ENCODE measurements at places on chromosomes 5 and 9.

GRCh38 chr5:132812123-132812765, 858 bp upstream of the SOWAHA start:
- DNase-seq: no peak

- no peak for DNase-seq
These were observed 16.2 kb downstream of the KCNMB1 start for GRCh38 chr5:170372971-170373370.

- DNase-seq: no peak
These were observed 444.3 kb downstream of the SPOCK1 start for GRCh38 chr5:137054792-137055191.

DNA sequence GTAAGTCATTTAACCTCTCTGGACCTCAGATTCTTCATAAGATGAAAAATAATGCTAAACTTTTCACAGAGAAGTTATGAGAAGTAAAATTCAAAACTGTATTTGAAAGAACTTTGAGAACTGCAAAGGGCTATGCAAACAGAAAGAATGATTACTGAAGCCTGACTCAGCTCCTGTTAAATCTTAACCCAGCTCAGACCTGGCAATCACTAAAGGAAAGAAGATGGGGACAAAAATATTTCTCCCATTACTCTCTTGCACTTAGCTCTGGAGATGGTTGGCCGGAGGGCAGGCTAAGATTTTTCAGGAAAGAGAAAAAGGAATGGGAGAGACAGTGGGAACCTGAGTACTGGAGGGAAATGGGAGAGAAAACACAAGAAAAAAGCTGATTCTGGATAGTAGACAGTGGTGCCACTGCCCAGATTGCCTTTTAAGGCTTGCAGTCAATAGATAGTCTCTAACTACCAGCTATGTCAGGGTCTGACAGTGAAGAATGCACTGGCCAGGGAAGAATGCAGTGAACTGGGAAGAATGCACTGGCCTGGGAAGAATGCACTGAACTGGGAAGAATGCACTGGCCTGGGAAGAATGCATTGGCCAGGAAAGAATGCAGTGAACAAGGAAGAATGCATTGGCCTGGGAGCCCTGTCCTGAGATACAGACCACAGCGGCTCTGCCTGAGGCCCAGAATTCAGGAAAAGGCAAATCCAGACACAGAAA, 25.2 kb upstream of the CEMIP2 start:
- DNase-seq: peak; percentile 55

GRCh38 chr9:134889386-134890154, 9.0 kb downstream of the FCN2 start:
- DNase-seq: no peak

- DNase-seq: peak; percentile 85
These were observed 6.7 kb downstream of the AP3B1 start for GRCh38 chr5:78287833-78288232.

- peak; percentile 19 for DNase-seq
These were observed 25.4 kb downstream of the ADAMTS16 start for GRCh38 chr5:5165541-5166002.

DNA sequence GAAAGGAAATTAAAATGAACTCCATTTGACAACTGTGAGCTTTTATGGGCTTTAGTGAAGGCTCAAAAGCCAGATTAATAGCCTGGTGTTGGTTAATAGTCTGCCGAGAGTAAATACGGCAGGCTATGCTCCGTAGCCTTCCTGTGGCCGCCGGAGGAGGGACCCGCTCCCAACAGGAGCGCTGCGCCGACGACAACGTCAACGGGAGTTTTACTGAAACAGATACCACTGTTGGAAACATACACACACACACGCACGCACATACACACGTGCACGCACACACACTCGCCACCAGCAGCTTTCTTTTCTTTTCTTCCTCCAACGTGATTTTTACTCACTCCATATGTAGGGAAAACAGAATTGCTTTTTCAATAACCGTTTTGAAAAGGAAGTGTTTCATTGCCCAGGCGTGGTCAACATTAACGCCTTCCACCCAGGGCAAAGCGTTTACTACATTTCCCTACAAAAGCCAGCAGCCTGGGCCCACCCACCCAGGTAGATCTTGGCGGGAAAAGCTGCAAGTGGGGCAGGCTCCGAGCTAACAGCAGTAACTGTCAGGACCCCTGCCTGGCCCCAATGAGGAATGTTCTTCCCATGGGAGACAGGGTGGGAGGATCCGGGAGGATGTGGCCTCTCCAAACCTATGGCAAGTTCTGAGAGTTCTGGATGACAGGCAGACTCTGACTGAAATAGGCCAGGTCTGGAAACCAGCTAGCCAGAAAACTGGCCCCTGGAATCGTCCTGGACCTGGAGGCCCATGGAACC, 72.3 kb downstream of the PAX5 start:
- peak; percentile 11 for DNase-seq

DNA sequence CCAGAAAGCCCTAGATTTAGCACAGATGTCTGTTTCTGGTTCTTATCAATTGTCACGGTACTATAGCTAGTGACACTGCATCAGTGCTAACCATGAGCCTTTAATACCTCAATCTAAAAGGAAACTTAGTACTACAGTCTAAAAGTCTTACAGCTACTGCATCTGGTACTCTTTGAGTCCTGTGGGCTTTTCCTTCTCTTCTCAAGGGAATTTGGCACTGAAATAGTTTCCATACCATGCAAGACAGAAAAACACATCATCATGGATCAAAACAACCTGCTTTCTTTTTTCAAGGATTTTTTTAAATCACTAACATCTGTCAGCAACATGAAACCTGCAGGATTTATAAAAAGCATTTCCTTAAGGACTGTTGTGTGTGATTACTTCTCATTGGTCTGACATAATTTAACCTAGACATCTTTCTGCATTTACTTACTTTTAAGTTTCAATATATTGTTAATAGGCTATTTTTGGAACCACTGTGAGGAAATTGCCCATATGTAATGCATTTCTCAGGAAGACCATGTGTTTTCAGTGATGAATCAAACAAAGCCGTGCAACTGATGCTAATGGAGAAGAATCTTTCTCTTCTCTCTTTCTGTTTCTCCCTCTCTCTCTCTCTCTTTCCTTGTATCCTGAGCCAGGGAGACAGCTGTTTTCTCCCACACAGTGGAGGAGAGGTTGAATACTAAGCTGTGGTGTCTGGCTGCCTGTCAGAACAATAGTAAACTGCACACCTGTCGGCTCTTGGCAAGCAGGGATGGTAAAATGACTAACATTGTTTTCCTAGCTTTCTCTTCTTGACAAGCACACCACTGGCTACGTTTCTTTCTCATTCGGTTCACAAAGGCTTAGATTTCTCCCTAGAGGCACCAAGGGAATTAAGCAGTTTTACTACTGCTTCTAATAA, 273.4 kb downstream of the CSNK1G3 start:
- peak; percentile 57 for DNase-seq

DNA sequence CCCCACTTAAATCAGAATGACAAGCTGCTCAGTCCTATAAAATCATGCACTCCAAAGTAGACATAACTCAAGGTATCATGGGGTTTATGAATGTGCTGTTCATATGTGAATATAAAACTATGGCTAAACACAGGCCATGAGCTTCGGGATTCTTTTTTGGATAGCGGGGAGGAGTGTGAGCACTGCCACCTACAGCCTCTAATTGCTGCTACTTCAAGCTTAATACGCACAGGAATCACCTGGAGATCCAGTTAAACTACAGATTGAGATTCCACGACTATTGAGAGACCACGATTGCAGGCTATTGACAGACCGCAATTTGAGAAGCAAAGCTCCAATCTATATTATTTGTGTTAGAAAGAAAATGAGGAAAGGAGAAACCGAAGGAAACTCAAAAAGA, 231.6 kb downstream of the MCTP1 start:
- no peak for DNase-seq

DNA sequence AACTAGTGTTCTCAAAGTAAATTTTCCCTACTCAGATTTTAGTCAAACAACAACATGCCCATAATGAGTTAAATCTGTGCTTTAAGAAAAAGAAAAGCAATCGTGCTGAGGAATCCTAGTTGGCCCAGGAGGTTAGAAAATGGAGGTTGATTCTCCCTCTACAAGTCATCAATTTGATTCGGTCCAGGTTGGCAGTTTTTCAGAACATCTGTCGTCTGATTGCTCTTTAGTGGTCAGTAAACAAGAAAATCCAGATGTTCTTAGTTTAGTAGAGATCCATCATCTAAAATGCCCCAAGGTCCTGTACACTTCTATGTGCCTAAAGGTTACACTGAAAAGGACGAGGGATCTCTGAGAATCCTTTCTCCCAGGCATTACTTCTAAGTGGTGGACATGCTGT, 659.2 kb downstream of the MTRR start:
- DNase-seq: no peak

DNA sequence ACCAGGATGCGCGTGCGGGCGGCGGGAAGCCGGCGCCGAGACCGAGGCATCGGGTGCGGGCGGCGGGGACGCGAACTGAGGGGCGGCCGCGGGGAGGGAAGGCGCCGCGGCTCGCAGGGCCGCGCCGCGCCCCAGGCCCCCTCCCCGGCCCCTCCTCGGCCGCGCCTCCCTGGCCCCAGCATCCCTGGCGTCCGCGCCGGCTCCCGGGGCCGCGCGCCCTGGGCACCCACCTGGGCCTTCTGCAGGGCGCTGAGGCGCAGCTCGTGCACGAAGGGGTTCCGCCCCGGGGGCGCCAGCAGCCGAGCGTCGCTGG, 324 bp downstream of the LPCAT1 start:
- no peak for DNase-seq

GRCh38 chr5:176788091-176788490, 22.3 kb upstream of the UNC5A start:
- DNase-seq: no peak

DNA sequence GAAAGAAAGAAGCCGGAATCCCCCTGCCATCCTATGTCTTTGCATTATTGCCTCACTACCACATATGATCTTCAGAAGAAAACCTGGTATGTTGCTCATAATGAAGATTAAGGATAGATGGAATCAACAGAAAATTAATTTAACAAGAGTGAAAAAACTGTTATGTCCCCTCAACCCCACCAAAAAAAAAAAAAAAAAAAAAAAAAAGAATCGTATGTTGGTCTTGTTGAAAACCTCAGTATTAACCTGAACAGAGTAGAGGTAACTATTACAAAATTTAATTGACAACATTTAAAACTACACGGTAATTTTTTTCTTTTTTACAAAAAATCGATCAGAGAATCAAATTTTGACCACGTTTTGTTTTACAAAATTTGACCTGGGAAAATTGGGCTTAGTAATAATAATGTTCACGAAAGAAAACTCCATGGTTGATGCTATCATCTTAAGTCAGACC, 827 bp upstream of the CSNK1A1 start:
- DNase-seq: no peak

- DNase-seq: no peak
These were observed 77.0 kb downstream of the C5orf15 start for GRCh38 chr5:133891390-133891789.

DNA sequence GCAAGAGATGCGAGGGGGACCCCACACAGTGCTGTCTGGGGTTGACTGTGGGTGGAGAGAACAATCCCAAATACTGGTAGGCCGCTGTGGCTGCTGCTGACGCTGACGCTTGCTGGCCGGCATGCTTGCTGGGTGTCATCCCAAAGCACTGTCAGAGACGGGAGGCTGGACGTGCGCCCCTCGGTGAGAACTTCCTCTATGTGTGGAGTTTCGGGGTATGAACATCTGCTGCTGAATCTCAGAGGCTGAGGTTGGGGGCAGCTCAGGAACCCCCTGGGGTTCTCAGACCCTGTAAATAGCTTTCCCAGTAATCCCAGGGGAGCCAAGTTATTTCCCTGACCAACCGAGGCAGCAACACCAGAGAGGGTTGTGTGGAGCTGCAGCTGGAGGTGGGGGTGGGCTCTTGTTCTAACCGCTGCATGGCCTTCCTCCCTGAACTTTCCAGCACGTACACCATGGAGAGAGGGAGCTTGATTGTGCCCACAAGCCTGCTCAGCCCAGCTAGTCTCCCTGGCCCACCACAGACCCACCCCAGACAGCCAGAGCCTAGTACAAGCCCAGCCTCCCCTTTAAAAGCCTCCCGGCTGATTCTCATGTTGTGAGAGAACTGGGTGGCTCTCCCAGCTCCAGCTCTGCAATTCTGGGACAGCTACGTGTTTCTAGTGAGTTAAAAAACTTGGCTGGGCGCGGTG, 21.8 kb upstream of the SLC12A7 start:
- DNase-seq: peak; percentile 26

GRCh38 chr5:6885581-6885980, 172.3 kb downstream of the TENT4A start:
- DNase-seq: no peak

DNA sequence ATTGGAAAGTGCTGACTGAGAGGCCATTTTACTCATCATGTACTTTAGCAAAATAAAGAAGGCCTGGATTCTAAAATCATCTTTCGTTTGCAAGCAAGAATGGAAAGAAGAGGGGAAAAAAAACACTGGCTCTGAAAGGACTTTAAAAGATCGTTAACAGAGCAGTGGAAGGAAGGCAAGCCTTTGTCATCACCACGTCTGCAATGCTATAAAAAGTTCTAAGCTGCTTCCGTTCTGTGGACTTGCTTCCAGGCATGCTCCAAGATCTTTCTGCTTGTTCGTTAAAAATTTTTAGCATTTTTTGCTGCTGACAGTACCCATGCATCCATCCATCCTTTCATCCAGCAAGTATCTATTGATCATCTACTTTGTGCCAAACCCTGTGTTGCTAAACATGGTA, 226.5 kb downstream of the GABBR2 start:
- no peak for DNase-seq

- no peak for DNase-seq
These were observed 1168.2 kb downstream of the CDH12 start for GRCh38 chr5:21684992-21685391.

- DNase-seq: no peak
These were observed 35.9 kb downstream of the ANKRD31 start for GRCh38 chr5:75200776-75201175.

GRCh38 chr5:66661149-66661548, 65.0 kb downstream of the MAST4 start:
- peak; percentile 8 for DNase-seq

DNA sequence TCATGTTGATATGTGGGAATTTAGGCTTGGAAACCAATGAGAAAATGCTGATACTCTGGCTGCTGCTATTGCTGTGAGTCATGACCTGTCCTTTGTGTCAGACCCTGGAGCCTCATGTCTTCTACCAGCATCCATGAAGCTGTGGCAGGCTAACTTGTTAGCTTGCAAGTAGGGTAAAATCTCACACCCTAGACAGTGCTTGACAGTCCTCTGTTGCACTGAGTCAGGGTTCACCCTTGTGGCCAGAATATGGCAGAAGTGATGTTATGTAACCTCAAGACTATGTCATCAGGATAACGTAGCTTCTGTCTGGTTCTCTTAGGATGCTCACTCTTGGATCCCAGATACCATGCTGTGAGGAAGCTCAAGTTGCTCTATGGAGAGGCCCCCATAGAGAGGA, 110.8 kb downstream of the LHX2 start:
- DNase-seq: peak; percentile 25

GRCh38 chr5:97501965-97502305, 318.9 kb upstream of the RIOK2 start:
- peak; percentile 3 for DNase-seq

- DNase-seq: no peak
These were observed 433.2 kb upstream of the ZNF608 start for GRCh38 chr5:125179612-125180011.

DNA sequence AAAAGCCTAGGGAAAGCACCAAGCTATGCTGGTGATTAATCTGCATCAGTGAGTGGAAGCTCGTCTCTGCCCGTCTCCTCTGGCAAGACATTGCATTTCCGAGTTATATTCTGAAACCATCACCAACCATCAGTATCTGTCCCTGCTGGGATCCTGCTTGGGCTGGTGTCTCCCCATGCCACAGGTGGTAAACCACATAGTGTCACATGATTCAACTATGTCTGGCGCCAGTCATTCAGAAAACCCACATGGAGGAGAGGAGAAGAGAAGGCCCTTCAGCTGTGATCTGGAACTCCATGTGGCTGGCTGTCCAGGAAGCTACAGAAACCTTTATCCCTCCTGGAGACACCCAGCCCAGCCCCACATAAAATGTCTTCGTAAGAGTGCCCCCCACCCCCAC, 4.8 kb downstream of the IL9 start:
- no peak for DNase-seq

Data from choroid plexus epithelial cell (primary cell).